ENCODE measurements at places on chromosomes 3 and 15.

GRCh38 chr15:32036971-32037370 lies 6.7 kb downstream of the CHRNA7 start:
- H3K36me3 ChIP-seq = no peaks in the 10 kb centered on the region
- no peak overlapping the region for H3K4me3 ChIP-seq
- H3K27me3 ChIP-seq = peaks cover 29% of the 10 kb centered on the region

- H3K4me3 ChIP-seq = no peak overlapping the region
- H3K27ac ChIP-seq = no peak overlapping the region
- H3K27me3 ChIP-seq = peaks cover 23% of the 10 kb centered on the region
Measured at GRCh38 chr3:179299999-179300613, 22.7 kb upstream of the ZNF639 start.

- DNase-seq = peak; percentile 89
- H3K27ac ChIP-seq = peak overlapping the region; percentile 24
- H3K36me3 ChIP-seq = peaks cover 3% of the 10 kb centered on the region
- H3K27me3 ChIP-seq = peaks cover 21% of the 10 kb centered on the region
Measured at GRCh38 chr3:126355777-126356372, 1.3 kb downstream of the KLF15 start.

DNA sequence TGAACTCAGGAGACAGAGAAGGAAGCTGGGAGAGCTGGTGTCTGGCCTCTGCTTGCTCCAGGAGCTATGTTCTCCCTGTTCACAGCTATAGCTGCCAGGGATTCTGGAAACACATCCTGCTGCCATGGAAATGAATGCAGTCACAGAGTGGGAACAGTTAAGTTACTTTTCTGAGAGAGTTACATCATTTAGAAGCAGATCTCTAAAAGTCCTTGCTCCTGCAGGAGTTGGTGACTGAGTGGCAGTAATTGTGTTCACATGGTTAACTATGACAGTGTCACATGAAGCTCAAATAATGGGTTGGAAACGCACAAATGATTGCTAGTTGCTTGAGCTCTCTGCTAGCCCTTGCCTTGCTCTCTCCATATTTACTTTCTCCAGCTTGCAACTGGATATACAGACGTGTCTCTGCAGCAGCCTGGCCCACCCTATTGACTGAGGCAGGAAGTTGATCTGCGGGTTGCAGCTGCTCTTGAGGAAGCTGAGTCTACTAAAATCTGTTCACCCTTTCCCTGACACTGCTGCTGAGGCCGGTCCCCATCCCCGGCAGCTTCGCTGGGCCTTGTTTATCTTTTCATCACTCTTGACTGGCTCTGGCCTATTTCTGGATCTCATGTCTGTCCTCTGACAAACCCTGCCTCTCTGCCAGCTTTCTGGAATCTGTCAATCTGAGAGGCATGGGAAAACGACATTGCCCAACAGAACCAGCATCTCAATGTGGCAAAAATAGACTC lies 16.7 kb upstream of the ISLR start:
- peak overlapping the region; percentile 86 for H3K27ac ChIP-seq
- no peaks in the 10 kb centered on the region for H3K27me3 ChIP-seq
- no peak overlapping the region for H3K4me3 ChIP-seq
- H3K4me1 ChIP-seq = peaks cover 47% of the 10 kb centered on the region
- H3K36me3 ChIP-seq = no peaks in the 10 kb centered on the region
- DNase-seq = no peak

DNA sequence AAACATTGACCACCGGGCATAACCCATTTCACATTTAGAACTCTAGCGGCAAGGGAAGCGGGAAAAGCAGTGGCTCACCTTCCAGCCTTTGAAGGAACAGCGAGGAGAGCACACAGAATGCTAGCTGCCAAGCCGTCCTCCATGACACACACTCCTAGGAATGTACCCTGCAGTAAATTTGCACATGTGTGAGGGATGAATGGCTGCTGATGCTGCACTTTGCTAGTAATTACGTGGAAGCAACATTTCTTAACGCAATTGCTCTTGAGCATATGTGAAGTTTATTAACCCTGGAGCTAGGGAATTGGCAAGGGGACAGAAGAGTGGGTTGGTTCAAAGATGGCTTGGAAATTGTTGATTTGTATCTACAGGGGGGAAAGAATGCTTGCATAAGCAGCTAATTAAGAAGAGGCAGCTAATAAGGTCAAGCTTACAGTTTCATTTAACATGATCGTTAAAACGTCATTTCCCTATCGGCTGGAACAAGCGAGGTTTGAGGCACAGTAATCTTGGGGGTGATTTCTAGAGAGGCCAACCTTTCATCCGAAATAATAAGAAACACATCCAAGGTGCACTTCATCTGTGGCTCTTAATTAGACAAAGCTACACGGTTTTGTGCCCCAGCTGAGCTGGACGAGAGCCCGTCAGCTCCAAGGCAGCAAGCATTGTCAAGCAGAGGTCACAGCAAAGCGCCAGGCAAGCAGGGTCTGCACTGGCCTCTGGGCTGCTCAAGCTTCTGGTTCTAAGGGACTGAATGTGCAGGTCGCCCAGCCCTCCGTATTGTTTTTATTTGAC lies 123.4 kb downstream of the CHSY1 start:
- no peaks in the 10 kb centered on the region for H3K27me3 ChIP-seq
- no peak for DNase-seq
- peak overlapping the region; percentile 33 for H3K4me3 ChIP-seq
- peak overlapping the region; percentile 96 for H3K27ac ChIP-seq
- peaks cover 49% of the 10 kb centered on the region for H3K4me1 ChIP-seq

DNA sequence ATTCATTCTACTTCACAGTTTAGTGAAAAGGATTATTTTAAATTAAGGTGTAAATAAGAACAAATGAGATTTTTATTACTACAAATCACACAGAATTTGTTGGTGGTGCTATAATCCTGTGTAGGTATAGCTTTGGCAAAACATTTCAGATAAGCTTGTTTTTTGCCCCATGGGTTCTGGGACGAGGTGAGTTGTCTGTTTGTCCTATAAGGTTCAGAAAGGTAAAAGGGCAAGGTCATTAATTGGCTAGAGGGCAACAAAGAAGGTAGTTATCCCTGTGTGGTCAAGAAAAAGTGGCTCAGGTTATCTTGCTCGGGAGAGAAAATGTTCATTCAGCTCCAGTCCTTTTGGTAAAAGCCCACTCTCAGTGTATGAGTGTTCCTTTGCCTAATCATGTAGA lies 23.2 kb downstream of the AGTR1 start:
- H3K36me3 ChIP-seq = no peaks in the 10 kb centered on the region
- no peak for DNase-seq
- H3K4me1 ChIP-seq = peaks cover 10% of the 10 kb centered on the region
- no peak overlapping the region for H3K27ac ChIP-seq
- no peak overlapping the region for H3K4me3 ChIP-seq

GRCh38 chr3:37309921-37310665 lies 135.7 kb upstream of the LRRFIP2 start:
- H3K4me1 ChIP-seq = peaks cover 7% of the 10 kb centered on the region
- no peaks in the 10 kb centered on the region for H3K27me3 ChIP-seq
- H3K4me3 ChIP-seq = no peak overlapping the region
- no peak overlapping the region for H3K27ac ChIP-seq
- peaks cover 13% of the 10 kb centered on the region for H3K36me3 ChIP-seq
- DNase-seq = no peak

DNA sequence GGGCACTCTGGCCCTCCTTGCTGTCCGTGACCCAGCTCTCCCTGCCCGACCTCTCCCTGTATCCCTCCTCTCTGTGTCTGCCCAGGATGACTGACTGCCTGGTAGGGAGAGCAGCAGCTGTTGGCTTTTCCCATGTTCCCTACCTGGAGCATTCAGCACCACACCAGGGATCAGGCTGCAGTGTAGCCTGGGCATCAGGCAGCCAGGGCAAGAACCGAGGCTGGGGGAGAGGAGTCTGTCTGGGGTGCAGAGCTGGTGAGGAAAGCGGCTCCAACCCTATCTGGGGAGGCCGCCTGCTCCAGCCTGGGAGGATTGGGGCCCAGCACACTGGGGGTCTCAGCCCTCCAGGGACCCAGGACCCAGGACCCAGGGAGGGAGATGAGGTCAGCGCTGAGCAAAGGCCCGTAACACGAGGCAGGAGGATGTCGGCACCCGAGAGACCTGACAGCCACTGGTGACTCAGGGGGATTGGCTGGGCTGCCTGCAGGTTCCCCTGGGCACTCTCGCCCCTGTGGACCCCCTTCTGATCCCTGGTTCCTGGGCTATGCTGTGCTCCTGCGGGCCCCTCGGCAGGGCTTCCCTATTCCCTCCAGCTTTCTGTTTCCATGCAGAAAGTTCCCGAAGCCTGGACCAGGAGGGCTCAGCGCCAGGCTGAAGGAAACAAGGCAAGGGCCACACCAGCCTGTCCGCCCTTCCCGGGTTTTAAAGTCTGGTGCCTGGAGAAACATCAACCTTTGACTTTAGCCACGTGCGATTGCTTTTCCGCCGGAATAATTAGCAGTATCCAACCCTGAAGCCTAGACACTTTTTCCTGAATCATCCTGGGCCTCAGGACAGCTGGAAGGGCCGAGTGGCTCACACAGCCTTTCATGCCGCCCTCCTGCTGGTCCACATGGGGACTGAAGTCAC lies 128.2 kb upstream of the MEF2A start:
- peak overlapping the region; percentile 97 for H3K27ac ChIP-seq
- peaks cover 73% of the 10 kb centered on the region for H3K4me1 ChIP-seq

- peaks cover 3% of the 10 kb centered on the region for H3K36me3 ChIP-seq
- H3K27me3 ChIP-seq = no peaks in the 10 kb centered on the region
- peak overlapping the region; percentile 60 for H3K4me3 ChIP-seq
- DNase-seq = no peak
- H3K4me1 ChIP-seq = peaks cover 31% of the 10 kb centered on the region
Measured at GRCh38 chr3:49009396-49009795, 2.2 kb downstream of the WDR6 start.

DNA sequence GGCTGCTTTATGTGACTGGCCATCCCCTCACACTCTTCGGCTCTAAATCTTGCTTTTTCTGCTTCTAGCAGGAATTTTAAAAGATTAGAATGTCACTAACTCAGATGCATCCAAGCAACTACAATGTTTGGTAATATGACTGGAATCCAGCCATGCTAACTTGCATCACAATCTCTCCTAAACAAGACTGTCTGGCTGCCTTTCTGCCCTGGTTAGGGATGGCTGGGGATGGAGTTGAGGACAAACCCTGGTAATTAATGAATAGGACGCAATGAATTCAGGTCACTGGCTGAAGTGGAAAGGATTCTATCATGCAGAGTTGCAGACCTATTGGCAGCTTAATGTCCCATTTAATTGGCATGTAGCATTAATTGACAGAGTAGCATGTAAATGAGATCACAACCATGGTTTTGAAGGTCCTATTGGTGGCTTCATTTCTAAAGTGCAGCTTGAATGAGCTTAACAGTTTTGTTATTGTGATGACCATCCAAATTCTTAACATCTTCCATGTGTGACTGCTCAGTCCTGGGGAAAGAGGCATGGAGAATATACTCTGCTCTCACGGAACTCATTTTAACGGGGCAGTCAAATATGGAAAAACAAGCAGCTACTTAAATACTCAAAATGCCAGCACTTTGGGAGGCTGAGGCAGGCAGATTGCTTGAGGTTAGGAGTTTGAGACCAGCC lies 21.7 kb downstream of the NMNAT3 start:
- no peak for DNase-seq
- H3K36me3 ChIP-seq = no peaks in the 10 kb centered on the region
- H3K4me1 ChIP-seq = no peaks in the 10 kb centered on the region
- peaks cover 50% of the 10 kb centered on the region for H3K27me3 ChIP-seq

GRCh38 chr3:127011270-127011992 lies 28.5 kb downstream of the PLXNA1 start:
- peaks cover 12% of the 10 kb centered on the region for H3K36me3 ChIP-seq
- peaks cover 34% of the 10 kb centered on the region for H3K4me1 ChIP-seq
- peak overlapping the region; percentile 72 for H3K27ac ChIP-seq
- no peaks in the 10 kb centered on the region for H3K27me3 ChIP-seq
- H3K4me3 ChIP-seq = no peak overlapping the region

GRCh38 chr15:59321000-59321689 lies 51.5 kb downstream of the MYO1E start:
- H3K4me3 ChIP-seq = no peak overlapping the region
- H3K27ac ChIP-seq = no peak overlapping the region
- no peak for DNase-seq
- peaks cover 3% of the 10 kb centered on the region for H3K4me1 ChIP-seq

DNA sequence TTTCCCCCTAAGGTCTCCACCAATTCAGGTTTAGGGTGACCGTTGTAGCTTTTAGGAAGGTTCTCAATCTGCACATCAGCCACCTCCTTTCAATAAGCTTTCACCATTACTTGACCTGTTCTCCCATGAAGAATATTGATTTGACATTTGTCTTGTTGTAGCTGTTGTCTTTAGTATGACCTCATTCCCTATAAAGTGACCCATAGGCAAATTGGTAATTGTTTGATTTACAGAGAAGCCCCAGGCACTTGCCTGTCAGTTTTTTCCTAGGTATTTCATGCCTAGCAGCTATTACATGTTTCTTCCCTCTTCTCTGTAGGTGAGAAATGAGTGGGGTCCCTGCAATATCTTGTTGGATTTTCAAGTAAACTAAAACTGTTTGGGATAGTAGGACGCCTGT lies 36.0 kb downstream of the CHD2 start:
- no peak overlapping the region for H3K4me3 ChIP-seq
- peaks cover 2% of the 10 kb centered on the region for H3K4me1 ChIP-seq
- no peak overlapping the region for H3K27ac ChIP-seq
- H3K36me3 ChIP-seq = peaks cover 57% of the 10 kb centered on the region

GRCh38 chr3:102525624-102526023 lies 90.8 kb downstream of the ZPLD1 start:
- H3K4me1 ChIP-seq = no peaks in the 10 kb centered on the region
- no peak overlapping the region for H3K4me3 ChIP-seq
- peaks cover 28% of the 10 kb centered on the region for H3K27me3 ChIP-seq
- no peak for DNase-seq
- H3K36me3 ChIP-seq = no peaks in the 10 kb centered on the region

DNA sequence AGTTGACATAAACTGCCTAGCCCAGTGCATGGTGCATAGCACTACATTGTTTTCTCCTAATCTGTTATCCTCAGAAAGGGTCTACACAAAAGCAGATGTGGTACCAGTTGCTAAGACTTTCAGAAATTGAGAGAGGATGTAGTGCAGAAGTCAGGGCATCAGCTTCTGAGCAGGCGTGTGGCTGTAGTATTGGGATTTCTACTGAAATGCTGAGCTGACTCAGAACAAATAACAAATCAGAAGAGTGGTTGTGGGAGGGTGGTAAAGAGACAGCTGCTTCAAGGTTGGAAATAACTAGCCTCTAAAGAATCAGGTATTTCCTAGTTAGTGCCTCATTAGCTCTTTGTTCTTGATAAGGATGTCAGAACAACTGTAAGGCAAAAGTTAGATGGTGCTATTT lies 161.3 kb downstream of the AKAP13 start:
- H3K4me3 ChIP-seq = no peak overlapping the region
- H3K27me3 ChIP-seq = no peaks in the 10 kb centered on the region
- H3K36me3 ChIP-seq = peaks cover 25% of the 10 kb centered on the region
- no peak overlapping the region for H3K27ac ChIP-seq
- peaks cover 52% of the 10 kb centered on the region for H3K4me1 ChIP-seq
- DNase-seq = no peak
